ENCODE measurements at places on chromosomes 6 and 20.
A peak's percentile ranks its signal among the peaks of the same experiment; 100 is the strongest.

- DNase-seq: no peak
These were observed 23.7 kb upstream of the MRGBP start for GRCh38 chr20:62772619-62772989.

DNA sequence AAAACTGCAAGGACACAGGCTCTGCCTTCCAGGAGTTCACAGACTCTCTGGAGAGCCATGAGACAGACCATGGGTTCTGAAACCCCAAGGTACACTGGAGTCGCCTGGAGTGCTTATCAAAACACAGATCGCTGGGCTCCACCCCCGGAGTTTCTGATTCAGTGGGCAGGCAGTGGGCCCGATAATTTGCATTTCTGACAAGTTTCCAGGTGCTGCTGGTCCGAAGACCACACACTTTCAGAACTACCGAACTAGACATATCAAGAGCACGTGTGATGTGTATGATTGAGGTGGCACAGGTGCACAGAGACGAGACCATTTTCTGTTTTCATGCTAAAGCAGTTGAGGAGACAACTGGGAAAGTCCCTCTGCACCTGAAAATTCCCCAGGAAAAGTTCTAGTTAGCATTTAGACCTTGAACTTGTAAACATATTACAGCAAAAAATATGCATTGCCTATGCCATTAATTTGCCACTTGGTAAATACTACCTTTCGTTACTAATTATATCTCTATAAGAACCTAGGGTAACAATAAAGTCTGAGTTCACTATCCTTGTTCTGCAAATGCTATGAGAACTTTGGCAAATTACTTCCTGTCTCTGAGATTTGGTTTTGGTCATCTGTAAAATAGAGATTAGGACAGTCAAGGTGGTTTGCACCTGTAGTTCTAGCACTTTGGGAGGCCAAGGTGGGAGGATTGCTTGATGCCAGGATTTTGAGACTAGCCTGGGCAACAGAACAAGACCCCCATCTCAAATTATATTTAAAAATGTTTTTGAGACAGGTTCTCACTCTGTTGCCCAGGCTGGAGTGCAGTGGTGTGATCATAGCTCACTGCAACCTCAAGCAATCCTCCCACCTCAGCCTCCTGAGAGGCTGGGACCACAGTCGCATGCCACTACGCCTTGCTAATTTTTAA is 14.3 kb upstream of the PIM1 start:
- no peak for DNase-seq

DNA sequence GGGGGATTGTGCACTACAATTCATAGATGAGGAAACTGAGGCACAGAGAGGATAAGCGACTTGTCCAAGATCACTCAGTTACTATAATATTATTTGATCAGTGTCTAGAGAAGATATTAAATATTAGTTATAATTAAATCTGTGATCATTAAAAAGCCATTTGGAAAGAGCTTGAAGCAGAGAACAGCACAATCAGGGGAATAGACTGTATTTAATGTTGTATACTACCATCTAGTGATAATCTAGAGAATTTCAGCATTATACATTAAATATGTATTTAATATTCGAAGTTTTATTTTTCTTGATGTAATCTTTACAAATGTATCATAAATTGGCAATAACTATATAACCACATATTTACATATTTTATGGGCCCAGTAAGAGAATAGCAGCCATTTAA is 20.1 kb upstream of the MTCL3 start:
- DNase-seq: peak; percentile 46

DNA sequence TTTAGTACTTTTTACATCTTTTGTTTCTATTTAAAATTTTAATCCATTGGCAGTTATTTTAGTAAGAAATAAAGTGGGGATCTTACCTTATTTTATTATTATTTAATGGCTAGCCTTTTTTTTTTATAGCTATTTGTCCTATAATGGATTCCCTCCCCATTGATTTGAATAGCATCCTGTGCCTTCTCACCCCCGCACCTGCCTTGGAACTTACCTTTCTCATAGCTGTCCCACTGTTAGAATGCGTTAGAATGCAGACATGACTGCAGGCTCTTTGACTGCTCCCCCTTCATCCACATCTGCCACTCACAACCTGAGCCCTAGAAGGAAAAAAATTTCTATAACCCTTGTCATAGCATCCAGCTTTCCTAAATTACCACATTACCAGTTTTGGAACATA is 9.1 kb downstream of the PKIB start:
- DNase-seq: peak; percentile 59

- no peak for DNase-seq
These were observed 12.9 kb upstream of the TBC1D22B start for GRCh38 chr6:37244430-37245310.

DNA sequence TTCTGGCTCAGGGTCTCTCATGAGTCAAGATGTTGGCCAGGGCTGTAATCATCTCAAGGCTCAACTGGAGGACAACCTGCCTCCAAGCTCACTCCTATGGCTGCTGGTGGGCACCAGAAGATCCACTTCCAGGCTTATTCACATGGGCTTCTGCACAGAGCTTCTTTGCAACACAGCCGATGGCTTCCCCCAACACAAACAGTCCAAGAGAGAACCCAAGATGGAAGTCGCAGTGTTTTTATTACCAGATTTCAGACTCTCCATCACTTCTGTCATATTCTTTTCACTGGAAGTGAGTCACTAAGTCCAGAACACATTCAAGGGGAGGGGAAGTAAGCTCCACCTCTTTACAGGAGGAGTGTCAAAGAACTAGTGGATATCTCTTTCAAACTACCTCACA is 75.5 kb downstream of the CD164 start:
- no peak for DNase-seq

DNA sequence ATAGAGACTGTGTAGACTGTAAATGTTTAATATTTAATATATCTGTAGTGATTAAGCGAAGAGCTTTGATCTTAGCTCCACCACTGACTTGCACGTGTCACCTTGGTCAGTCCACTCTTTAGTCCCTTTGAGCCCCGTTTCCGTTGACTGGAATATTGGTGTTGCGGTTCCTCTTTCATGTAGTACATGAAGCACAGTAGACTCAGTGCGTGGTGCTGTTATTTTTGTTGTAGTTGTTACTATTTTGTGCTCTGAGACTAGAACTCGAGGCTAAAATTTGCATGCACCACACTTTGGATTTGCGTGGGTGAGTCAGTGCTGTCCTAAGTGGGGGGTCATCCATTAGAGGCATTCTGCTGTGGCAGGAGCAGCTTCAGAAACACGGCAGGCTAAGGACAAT is 291.4 kb downstream of the QKI start:
- no peak for DNase-seq
